Foreskin melanocyte (primary cell): ENCODE measurements at places on chromosomes 4 and X.
A peak's percentile ranks its signal among the peaks of the same experiment; 100 is the strongest.

DNA sequence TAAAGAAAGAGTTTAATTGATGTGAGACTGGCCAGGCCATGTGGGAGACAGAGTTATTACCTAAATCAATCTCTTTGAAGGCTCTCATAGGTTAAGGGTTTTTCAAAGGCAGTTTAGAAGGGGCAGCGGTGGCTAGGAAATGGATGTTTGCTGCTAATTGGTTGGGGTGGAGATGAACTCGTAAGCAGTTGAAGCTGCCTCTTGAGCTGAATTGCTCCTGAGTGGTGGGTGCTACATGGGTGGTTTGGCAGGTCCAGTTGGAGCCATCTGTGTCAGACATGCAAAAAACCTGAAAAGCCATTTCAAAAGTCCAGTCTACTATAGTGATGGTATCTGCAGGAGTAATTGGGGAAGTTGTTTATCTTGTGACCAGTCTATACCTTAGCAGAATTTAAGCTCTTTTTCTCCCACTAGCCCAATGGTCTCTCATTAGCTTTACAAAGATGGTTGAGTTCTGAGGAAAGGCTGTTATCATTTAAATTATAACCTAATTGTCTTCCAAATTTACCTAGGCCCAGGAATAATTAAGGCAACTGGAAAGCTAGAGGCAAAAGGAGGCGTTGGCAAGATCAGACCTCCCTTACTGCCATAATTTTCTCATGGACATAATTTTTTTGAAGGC is 762.4 kb upstream of the FRG1 start:
- no peak for DNase-seq

DNA sequence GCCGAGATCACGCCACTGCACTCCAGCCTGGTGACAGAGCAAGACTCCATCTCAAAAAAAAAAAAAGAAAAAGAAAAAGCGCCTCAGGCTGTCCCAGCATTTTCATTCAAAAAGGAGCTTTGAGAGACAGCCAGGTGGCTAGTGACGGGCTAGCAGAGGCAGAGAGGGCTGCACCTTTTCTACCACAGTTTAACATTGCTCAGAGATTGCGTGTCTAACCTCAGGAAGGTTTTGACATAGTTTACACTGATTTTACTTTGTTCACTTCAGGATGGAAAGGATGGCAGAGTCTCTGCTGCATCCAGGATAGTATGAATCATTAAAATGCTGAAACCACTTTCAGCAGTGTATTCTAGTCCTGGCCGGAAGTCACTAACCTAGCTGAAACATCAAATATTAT is 28.1 kb downstream of the ZFP42 start:
- no peak for DNase-seq

DNA sequence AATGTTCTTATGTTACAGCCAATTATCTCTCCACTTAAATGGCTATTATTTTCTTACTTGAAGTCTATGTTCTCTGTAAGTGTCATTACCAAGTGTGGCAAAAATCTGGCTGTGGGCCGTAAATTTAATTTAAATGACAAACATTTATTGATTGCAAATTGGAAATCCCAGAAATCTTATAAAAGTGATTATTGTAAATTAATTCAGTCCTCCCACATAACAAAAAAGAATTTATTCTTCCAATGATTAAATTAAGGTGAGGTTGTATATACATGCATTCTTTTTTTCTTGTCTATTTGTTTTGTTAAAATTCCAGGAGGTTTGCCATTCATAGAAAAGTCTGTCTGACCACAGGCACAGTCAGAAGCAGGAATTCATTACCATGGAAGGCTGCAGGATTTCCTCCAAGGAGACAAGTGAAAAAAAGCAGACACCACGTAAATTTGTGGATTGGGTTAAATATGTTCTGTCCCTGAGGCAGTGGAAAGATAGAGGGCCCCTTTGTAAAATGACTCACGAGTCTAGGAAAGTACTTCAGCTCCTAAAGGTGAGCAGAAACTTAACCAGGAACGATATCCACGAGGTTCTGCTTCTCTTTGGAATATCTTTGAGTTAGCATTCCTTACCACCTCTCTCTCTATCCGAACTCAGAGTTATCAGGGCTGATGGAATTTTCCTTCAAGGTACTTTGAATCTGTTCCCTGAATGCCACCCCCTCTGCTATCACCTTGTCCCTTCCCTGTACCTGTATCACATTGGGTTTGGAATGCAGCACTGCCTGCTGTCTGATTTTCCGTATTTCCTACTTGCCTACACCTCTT is 10.7 kb downstream of the PPARGC1A start:
- no peak for DNase-seq

DNA sequence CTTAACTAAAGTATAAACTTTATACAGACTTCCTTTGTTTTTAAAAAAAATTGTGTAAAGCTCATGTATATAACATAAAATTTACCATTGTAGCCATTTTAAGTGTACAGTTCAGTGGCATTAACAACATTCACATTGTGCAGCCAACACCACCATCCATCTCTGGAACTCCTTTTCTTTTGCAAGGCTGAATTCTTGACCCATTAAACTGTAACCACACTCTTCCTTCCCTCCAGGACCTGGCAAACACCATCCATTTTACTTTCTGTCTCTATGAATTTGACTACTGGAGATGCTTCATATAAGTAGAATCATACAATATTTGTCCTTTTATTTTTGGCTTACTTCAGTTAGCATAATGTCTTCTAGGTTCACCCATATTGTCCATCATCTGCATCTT is 104.7 kb downstream of the RASL11B start:
- no peak for DNase-seq

DNA sequence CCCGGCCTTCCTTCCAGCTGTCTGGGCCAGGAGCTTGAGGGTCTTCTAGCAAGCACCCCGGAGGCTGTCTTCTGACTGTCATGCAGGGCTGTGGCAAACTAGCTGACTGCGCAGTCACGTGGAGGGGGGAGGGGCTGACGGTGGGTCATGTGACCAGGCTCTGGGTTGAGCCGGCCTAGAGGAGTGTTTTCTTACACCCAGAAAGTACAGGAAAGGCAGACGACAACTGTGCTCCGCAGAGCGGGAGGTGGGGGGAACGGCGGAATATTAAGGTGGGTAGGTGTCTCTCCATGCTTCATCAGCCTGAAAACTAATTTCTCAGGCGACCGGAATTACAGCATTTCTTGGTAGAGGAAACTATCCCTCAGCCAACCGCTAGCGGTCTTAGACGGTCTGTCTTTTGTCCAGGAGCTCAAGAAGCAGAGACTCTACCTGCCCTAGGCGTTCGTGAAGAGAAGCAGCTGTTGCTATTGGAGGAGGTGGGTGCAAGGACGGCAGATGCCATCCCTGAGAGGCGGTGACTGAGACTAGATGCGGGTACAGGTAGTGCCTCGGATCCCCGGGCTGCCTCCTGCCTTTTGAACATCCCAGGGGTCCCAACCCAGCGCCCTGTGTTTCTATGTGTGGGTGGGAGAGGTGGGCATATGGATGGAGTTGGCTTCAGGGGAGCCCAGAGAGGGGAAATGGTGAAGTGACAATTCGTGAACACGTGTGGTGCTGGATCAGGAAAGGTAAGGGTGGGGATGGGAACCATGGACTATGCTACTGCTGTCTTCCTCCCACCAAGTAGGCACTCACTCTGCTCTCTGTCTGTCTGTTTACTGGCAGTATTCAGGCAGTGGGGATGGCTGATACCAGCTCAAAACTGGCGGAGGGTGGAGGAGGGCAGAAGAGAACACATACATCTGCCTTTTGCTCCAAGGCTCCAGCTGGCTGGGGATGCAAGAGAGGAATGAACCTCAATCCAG is 8.8 kb downstream of the GPRASP1 start:
- peak; percentile 66 for DNase-seq

GRCh38 chrX:120309873-120310705 is 1.2 kb downstream of the TMEM255A start:
- no peak for DNase-seq

DNA sequence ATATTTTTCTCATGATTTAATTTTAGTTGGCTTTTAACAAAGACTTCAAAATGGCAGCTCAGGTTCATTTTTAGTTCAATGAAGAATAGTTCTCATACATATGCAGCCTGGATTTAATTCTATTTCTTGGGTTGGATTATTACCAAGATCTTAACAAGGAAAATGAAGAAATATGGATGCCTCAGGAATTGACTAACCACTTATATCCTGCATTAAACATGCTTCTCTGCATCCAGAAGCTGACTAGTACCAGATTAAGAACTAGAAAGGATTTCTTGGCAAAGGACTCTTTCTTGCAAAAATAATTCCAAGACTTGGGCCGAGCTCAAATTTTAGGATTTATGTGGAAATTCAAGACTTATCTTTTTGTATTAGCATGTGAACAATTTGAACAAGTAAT is 5.6 kb upstream of the KLHL2 start:
- DNase-seq = no peak

DNA sequence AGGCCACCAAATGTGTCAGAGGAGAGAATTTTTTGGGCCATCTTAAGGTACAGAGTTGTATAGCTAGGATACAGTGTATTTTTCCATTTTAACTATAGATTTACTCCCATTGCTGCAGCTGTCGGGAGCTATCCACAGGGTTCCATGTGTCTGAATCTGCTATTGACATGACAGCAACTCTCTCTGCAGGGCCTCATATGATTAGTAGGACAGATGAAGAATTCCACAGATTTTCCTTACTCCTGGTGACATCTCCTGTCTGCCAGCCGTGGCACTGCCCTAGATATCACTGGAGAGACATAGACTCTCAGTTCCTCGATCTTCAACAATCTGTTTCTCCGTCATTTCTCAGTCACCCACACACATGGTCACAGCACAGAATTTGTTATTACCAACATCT is 86.5 kb downstream of the SPCS3 start:
- DNase-seq = no peak

DNA sequence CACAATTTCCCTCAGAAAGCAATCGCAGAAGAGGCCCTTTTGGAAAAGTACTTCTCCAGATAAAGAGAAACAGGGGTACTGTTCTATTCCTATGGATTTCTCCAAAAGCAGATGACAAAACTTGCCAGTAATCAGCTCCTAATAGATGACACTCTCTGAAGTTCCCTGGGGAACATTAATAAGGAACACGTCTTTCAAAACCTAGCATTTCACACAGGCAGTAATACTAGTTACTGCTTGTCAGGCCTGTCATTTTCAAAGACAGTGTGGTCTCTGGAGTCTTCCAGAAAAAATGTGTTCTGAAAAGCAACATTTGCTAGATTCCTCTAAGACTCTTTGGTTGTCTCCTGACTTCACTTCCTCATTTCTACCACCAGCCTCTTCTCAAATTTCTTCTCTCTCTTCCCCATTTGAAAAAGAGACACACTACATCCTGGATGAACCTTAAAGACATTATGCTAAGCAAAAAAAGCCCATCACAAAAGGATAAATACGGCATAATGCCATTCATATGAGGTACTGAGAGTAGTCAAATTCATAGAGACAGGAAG is 47.3 kb downstream of the CHRDL1 start:
- DNase-seq = no peak

DNA sequence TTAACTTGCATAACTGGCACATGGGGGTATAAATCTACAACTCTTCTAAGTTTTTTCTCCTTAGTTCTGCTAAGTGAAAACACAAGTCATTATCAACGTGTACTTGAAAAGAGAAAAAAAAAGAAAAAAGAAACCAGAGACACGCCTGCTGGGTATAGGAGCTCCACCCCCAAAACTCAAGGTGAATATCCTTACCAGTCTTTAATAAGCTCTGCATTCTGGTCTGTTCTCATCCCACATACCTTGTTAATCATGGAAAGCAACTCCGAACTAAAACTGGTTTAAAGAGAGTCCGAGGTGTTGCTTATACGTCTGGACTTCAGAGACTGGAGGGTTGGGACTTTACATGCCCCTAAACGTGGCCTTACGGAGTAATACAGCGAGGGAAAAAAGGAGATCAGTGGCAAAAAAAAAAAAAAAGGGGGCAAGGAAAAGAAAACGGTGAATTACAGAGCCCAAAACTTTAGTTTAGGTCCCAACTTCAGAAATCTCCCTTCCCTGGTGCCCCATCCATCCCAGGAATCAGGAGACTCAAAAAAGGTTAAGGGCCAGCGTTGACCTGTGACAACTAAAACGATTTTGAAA is 1.0 kb downstream of the PGRMC2 start:
- DNase-seq = no peak

- DNase-seq = peak; percentile 10
These were observed 142.7 kb downstream of the RPA4 start for GRCh38 chrX:97026406-97026805.

DNA sequence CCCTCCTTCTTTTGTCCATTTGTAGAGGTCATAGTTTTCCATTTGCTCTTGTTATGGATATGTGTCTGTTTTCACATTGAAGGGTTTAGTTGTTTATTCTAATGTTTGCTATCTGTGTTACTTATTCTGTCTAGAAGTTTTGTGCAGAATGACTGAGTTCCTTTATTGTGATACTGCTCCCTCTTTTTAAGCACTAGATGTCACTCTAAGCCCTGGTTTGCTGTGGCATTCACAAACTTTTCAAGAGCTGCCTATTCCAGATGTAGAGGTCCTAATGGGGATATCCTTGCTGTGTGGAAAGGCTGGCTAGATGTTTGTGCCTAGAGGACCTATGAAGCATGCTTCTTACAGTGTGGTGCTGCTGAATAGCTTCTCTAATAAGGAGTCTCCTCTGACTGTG is 338.6 kb downstream of the SPIN4 start:
- DNase-seq = no peak

GRCh38 chr4:152342293-152342692 is 193.6 kb downstream of the FBXW7 start:
- DNase-seq = no peak

DNA sequence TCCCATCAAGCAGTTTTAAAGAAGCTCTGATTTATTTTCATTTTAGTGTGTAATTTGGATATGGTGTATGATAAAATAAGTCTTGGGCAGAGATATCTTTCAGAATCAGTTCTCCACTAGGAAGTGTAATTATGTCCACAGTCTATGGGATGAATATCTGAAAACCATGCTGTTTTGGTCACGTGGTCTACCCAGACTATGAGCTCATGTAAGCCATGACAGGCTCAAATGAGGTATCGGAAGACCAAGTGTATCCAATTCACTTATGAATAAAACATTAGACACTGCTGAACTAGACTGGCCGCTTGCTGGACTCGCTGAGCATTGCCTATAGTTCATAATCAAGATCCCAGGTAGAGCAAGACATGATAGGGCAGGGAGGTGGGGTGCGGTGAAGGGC is 50.5 kb downstream of the SOD3 start:
- DNase-seq = no peak

DNA sequence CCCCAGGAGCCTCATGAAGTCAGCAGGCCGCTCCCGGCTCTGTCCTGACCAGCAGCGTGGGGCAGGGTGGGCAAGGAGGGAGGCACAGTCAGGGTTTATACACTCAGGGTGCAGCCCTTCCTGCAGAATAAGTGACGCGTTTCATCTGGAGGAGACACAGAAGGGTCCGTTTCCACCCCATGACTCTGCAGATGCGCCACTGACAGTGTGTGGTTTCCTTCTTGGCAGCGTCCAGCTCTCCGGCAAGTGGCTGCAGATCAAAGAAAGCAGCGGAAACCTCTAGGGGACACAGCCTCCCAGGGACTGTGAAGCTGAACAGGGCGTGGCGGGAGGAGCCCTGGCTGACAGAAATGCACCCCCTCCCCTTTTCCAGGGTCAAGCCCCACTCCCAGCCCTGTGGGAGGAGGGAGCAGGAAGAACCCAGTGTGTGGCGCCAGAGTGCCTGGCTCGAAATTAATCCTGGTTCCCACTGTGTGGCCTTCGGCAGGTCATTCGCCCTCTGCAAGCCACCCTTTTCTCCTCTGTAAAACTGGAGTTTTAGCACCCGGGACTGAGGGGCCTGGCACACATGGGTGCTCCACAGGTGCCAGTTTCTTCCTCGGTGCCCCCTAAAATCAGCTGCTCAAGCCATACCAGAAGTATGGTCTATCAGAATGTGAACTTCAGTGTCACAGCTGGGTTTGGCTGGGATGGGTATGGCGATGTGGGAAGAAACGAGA is 17.3 kb upstream of the TBC1D14 start:
- DNase-seq = peak; percentile 48
